Mesendoderm (in vitro differentiated cells): ENCODE measurements at places on chromosomes 3 and 15.

GRCh38 chr15:58770519-58770856 lies 614 bp upstream of the MINDY2 start:
- DNase-seq = no peak

DNA sequence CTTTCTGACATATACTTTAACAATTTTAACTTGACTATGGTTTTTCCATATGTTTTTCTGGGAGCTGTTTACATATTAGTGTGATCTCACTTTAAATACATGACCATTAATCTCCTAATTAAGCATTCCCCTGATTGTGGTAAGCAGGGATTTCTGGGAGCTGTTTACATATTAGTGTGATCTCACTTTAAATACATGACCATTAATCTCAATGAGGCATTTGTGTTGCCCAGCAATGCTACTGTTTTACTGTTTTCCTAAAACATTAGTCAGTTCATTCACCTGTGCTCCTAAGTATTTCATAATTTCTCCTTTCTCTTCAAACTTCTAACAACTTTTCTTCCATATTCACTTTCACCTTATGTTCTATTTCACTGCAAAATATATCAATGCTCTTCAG lies 3.6 kb upstream of the GRAMD1C start:
- no peak for DNase-seq

DNA sequence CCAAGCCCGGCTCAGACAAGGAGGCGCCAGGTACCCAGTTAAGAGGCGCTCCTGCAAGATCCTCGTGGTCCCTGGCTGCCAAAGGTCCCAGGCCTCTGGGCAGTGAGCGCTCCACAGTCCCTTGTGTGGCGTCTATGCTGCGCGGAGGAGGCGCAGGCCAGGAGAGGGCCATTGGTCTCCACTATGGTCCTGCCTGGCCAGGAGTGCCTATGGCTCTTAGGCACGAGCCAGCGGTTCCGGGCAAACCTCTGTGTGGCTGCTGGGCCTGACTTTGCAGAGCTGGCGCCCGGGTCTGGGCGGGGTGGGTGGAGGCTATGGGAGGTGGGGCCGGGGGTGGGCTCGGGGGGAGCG lies 660 bp upstream of the ADAMTSL3 start:
- no peak for DNase-seq

DNA sequence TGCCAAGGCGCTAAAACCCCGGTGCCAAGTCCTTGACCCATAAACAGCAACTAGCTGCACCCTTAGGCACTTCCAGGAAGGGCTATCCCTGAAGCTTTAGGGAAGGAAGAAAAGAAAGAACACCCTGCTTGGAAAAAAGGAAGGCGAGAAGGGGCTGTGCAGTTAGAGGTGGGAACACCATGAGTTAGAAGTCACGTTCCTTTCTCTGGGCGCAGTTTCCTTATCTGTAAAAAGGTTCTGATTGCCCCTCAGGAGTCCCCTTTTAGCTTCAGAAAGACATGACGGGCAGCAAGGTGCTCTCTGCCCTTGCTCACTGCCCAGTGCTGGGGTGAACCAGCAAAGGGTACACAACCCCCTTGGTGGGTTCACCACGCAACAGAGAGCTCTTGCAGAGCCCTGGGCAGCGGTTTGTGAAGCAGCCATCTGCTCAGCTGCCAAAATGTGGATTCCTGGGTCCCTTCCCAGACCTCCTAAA lies 798 bp downstream of the GCHFR start:
- no peak for DNase-seq

DNA sequence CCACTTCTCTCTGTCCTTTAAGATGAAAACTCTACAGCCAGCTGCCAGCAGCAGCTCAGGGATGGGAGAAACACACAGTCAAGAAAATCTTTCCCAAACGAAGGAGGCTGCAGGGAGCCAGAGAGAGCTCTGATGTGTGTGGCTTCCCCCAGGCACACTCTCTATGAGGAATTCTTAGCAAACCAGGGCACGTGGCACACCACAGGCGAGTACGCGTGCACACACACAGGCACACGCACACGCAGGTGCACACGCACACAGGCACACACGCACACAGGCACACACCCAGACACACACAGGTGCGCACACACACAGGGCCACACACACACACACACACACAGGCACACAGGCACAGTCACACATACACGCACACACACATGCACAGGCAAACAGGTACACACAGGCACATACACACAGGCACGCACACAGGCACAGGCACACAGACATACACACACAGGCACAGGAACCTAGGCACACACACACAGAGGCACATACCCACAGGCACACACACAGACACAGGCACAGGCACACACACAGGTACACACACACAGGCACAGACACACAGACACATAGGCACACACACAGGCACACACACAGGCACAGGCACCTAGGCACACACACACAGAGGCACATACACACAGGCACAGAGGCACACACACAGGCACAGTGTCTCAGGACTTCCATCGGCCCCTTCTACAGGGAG lies 91.5 kb upstream of the ATP2B2 start:
- DNase-seq = no peak

GRCh38 chr15:35624881-35625280 lies 78.9 kb upstream of the DPH6 start:
- DNase-seq = no peak
